Glutamatergic neuron (in vitro differentiated cells): ENCODE measurements at places on chromosomes 5 and 9.

- H3K27ac ChIP-seq: no peak overlapping the region
- no peak for DNase-seq
- no peaks in the 10 kb centered on the region for H3K36me3 ChIP-seq
- H3K27me3 ChIP-seq: no peaks in the 10 kb centered on the region
- H3K4me3 ChIP-seq: no peak overlapping the region
These were observed 298.2 kb upstream of the RFX3 start for GRCh38 chr9:3823842-3824475.

GRCh38 chr9:131554087-131554842 is 8.9 kb downstream of the PRRT1B start:
- peaks cover 24% of the 10 kb centered on the region for H3K36me3 ChIP-seq
- no peak overlapping the region for H3K4me3 ChIP-seq
- H3K27ac ChIP-seq: no peak overlapping the region
- no peak for DNase-seq

DNA sequence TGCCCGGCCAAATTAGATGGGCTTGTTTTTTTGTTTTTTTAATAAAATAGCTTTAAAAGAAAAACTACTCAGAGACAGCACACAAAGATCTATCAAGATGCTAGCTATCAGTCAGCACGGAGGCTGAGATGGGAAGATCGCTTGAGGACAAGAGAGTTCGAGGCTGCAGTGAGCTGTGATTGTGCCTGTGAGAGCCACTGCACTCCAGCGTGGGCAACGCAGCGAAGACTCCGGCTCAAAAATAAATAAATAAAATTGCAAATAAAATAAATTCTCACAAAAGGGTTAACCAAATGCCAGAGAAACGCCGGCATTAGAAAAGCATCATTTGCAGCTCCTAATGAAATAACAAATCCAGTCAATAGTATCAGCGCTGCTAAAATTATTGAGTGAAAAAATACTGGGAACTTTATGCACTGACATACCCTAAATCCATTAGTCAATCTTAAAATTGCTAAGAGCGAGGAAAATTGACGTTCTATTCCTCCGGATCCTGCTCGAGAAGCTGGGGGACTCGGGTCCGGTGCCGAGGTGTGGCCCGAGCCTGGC is 681 bp downstream of the CPLANE1 start:
- peak; percentile 35 for DNase-seq
- peak overlapping the region; percentile 86 for H3K4me3 ChIP-seq
- H3K27me3 ChIP-seq: peaks cover 6% of the 10 kb centered on the region

DNA sequence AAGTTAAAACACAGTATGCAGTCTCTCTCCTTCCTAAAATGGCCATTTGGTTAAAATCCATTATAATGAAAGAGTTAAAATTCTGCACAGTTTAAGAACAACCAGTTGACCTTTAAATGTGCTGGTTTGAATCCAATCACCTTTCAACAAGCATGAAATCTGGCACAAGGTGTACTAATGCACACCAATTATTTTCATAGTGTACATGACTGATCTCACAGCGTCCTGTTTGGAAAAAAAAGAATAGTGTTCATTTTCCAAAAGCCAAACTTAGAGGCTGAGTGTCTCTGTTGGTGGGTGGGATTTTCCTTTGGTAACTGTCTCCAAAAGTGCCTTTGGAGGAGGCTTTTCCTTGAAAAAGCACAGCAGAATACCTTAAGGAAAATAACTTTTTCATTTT is 180.6 kb downstream of the DEPDC1B start:
- no peak overlapping the region for H3K4me3 ChIP-seq
- no peaks in the 10 kb centered on the region for H3K4me1 ChIP-seq
- no peak overlapping the region for H3K27ac ChIP-seq
- no peak for DNase-seq

DNA sequence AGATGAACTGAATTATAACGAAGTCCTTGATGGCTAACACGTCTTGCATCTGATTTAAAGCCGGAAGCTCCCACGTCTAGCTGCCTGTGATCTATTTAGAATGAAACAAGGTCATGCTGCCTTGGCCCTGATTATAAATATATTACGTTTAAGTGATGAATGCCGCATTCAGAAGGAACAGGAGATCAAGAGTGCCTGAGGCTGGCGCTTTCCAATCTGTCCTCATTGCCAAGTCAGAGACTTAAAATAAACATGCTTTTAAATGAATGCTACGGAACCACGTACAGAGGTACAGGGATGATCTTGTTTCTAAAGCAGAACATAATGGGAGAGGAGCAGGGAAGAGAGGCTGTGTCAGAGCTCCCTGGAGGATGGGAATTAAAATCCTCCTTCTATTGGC is 292.8 kb downstream of the TLE1 start:
- peak overlapping the region; percentile 39 for H3K4me3 ChIP-seq
- H3K36me3 ChIP-seq: no peaks in the 10 kb centered on the region
- peaks cover 46% of the 10 kb centered on the region for H3K4me1 ChIP-seq
- H3K27ac ChIP-seq: peak overlapping the region; percentile 77
- DNase-seq: no peak
- H3K27me3 ChIP-seq: peaks cover 2% of the 10 kb centered on the region

- no peak for DNase-seq
- no peaks in the 10 kb centered on the region for H3K36me3 ChIP-seq
- H3K27me3 ChIP-seq: no peaks in the 10 kb centered on the region
- H3K27ac ChIP-seq: no peak overlapping the region
- no peak overlapping the region for H3K4me3 ChIP-seq
- no peaks in the 10 kb centered on the region for H3K4me1 ChIP-seq
These were observed 19.6 kb upstream of the RNF20 start for GRCh38 chr9:101514071-101514470.

DNA sequence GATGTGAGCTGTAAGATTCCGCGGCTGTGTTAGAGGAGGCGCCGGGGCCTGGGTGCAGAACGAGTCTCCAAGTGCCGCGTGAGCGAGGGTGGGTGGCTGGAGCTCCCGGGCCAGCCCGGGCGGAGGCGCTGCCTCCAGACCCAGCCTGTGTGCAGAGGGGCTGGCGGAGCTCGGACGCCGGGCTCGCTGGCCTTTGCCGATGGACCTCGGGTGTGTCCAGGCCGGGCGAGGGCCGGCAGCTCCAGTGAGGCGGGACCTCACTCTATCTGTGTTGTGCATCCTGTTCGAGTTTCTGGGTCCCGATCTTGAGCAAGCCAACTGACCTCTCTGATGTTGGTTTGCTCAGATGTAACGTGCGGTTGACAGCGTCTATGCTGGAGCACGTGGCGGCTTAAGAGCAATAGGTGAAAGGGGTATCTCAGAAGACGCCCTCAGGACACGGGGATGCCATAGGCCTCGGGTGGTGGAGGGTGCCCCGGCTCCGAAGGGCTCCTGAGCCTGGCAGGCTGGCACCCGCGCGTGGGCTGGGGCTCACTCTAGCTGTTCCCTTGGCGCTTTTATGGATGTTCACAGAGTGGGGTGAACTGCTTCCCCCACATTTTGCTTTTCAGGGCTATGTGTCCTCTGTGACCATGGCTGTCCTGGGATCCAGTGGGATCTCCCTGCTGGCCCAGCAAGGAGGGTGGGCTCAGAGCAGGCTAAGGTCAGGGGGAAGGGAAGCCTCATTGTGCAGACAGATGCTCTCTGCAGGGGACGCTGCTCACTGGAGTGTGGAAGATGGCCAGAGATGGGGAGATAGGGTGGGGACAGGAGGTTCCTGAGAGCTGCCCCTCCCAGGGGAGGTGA is 69.8 kb downstream of the MRPL36 start:
- H3K27me3 ChIP-seq: peaks cover 7% of the 10 kb centered on the region
- H3K4me1 ChIP-seq: no peaks in the 10 kb centered on the region
- no peak overlapping the region for H3K4me3 ChIP-seq

- H3K4me1 ChIP-seq: peaks cover 4% of the 10 kb centered on the region
- H3K36me3 ChIP-seq: no peaks in the 10 kb centered on the region
- no peak overlapping the region for H3K27ac ChIP-seq
- H3K4me3 ChIP-seq: no peak overlapping the region
These were observed 155.0 kb downstream of the TMEM167A start for GRCh38 chr5:82922086-82922734.

- peaks cover 4% of the 10 kb centered on the region for H3K36me3 ChIP-seq
- peak; percentile 91 for DNase-seq
- peak within 1 kb of the TSS; percentile 59 for H3K27ac ChIP-seq
These were observed at the start of gene FRMD3 for GRCh38 chr9:83538172-83538889. TSS of gene FRMD3 (minus strand) at chr9:83538401. CDS start at chr9:83538231, 170 bp downstream.

DNA sequence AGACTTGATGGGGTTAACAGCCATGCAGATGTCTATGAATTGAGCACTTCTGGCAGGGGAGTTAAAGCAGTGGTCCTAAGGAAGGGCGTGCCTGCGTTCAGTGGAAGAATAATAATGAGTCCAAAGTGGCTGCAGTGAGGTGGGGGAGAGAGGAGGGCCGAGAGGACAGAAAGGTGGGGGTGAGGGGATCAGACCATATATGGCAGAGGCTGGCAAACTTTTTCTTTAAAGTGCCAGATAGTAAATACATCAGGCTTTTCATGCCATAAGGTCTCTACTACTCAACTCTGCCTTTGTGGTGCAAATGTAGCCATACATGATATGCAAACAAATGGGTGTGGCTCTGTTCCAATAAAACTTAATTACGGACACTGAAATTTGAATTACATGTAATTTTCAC is 77.1 kb downstream of the STRBP start:
- no peak for DNase-seq
- H3K4me1 ChIP-seq: no peaks in the 10 kb centered on the region

- peaks cover 16% of the 10 kb centered on the region for H3K36me3 ChIP-seq
- H3K27me3 ChIP-seq: peaks cover 3% of the 10 kb centered on the region
- no peak overlapping the region for H3K4me3 ChIP-seq
- no peak for DNase-seq
- no peak overlapping the region for H3K27ac ChIP-seq
These were observed 106.4 kb upstream of the CCNG1 start for GRCh38 chr5:163330723-163331668.

DNA sequence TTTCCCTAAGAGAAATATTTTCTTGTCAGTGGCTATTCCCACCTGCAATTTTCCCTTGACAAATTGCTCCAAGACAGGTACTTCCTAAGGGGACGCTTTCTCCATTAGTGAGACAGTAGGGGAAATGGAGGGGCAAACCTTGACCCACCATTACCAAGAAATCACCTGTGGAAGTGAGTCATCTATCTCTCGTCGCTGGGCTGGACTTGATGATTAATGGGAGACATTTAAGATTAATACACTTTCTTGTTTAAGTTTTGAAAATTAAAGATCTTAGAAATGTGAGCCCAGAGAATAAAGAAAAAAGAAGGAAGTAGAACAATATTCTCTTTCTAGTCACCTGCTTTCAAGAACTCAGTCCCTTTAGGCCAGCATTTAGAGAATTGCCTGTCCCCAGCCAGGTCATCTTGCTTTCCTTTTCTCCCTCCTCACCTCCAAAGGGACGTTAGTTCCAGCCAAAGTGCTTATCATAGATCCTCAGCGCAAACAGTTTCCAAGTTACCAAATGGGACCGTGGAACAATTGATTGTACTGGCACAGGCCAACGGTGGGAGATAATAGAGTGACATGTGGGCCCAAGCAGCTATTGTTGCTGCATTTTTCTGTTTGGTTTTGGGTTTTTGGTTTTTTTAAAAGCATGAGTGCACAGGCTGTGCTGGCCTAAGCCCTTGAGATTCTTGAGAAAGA is 284.4 kb downstream of the ENC1 start:
- H3K4me3 ChIP-seq: no peak overlapping the region
- H3K27me3 ChIP-seq: peaks cover 5% of the 10 kb centered on the region
- H3K27ac ChIP-seq: no peak overlapping the region
- no peak for DNase-seq

GRCh38 chr5:4198461-4198860 is 602.8 kb downstream of the IRX1 start:
- H3K36me3 ChIP-seq: no peaks in the 10 kb centered on the region
- H3K4me1 ChIP-seq: peaks cover 45% of the 10 kb centered on the region
- DNase-seq: no peak
- no peak overlapping the region for H3K4me3 ChIP-seq

GRCh38 chr5:73909474-73909873 is 283.5 kb downstream of the ARHGEF28 start:
- H3K27ac ChIP-seq: no peak overlapping the region
- H3K4me3 ChIP-seq: no peak overlapping the region

GRCh38 chr5:108382784-108383330 is 959 bp upstream of the FBXL17 start:
- H3K4me1 ChIP-seq: peaks cover 18% of the 10 kb centered on the region
- H3K27ac ChIP-seq: peak overlapping the region; percentile 92
- no peak for DNase-seq
- H3K4me3 ChIP-seq: peak overlapping the region; percentile 92

- H3K27ac ChIP-seq: no peak overlapping the region
- H3K4me1 ChIP-seq: no peaks in the 10 kb centered on the region
- DNase-seq: no peak
- H3K36me3 ChIP-seq: peaks cover 5% of the 10 kb centered on the region
These were observed 188.0 kb upstream of the PIK3R1 start for GRCh38 chr5:68027519-68027918.

DNA sequence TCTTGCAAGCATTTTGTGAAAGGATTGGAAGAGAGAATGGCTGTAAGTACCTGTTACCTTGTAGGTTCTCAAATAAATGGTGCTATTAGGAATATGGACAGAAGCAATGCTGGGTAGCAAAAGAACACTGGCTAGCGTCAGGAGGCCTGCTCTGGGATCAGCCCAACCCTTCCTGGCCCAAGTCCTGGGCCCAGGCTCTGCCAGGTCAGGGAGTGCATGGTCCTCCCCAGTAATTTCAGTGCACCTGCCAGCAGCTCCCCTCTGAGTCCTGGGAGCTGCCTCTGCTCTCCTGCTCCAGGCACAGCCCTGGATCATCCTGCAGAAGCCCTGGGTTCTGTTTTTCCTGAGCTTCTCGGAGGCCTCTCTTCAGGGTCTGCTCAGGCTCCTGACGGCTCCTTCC is 89.5 kb upstream of the ARAP3 start:
- no peak overlapping the region for H3K4me3 ChIP-seq
- no peaks in the 10 kb centered on the region for H3K36me3 ChIP-seq
- no peak for DNase-seq
- peak overlapping the region; percentile 40 for H3K27ac ChIP-seq

- peaks cover 11% of the 10 kb centered on the region for H3K36me3 ChIP-seq
- no peaks in the 10 kb centered on the region for H3K4me1 ChIP-seq
- DNase-seq: no peak
- H3K27me3 ChIP-seq: peaks cover 2% of the 10 kb centered on the region
- H3K4me3 ChIP-seq: no peak overlapping the region
These were observed 96.5 kb upstream of the ANKRD55 start for GRCh38 chr5:56329652-56330051.

DNA sequence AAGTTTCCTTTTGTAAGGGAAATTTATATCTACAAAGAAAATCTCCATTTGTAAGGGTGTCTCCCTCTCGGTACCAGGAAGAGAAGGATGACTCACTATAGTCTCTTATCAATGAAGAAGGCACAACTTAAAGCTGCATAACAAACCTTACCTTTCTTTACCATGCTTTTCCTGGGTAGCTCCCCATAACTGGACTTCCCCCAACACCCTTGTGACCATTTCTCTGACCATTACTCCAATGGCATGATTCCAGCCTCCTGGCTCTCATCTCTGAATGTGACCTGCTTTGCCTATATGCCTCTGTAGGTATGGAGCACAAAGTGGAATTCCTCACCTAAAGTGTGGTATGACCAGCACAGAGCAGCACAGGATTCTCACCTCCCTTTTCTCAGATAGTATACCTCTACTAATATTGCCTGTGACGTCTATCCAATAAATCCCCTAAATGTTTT is 62.8 kb downstream of the GNA14 start:
- H3K4me3 ChIP-seq: no peak overlapping the region
- H3K4me1 ChIP-seq: no peaks in the 10 kb centered on the region
